GOT3 (cell line): ENCODE measurements at places on chromosomes 5 and 9.

DNA sequence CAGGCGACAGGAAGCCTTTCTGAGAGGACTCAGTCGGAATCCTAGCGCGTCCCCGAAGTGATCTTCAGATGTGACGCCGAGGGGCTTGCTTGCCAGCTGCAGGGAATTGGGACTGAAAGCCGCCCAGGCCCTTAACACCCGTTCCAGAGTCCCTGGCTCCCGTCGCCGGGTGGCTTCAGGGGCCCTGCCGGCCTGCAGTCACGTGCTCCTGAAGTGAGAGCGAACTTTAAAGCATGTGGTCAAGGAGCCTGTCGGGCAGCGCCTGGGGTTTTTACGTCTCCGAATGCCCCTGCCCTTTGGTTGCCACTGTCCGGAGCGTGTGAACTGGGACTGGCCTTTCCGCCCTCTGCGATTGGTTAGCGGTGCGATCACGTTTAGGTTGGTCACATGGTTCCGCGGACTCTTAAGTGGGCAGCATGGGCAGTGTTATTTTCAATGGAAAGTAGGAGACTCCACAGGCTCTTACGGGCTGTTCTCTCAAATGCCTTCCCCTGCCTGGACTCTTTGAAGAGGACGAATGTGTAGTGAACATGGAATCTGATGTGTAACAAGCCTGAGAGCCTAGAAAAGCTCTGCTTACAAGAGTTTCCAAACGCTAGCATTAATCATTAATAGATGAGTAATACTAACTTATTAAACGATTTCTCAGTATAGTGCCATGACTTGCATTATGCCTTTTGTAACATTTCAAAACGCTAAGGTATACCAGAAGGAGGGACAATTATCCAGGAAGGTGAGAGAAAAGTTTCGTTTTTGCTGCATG is 1.9 kb downstream of the VLDLR start:
- no peak for DNase-seq

- DNase-seq, result no peak
Measured at GRCh38 chr5:152084476-152084875, 159.8 kb upstream of the GLRA1 start.

GRCh38 chr5:115626445-115626823 is 598 bp upstream of the TMED7 start:
- DNase-seq, result no peak

- DNase-seq, result no peak
Measured at GRCh38 chr9:127195976-127196825, 68.4 kb upstream of the GARNL3 start.

- no peak for DNase-seq
Measured at GRCh38 chr5:158589939-158590338, 509.8 kb downstream of the EBF1 start.
